A549 treated with GW870086 at 1 μM for 4 hours (cell line): ENCODE measurements at places on chromosomes 12 and 14. TPM values are rescaled to one million over a fixed set of nuclear protein-coding genes. Genes with fewer than 3 reads are reported as not detected.

The TTC6 gene
- total RNA-seq: 0.18 to 0.75 TPM (median 0.50 TPM) in 4 of 5 replicates, not detected in the other

The ASB2 gene
- total RNA-seq: 0.65 to 1.7 TPM (median 0.75 TPM) in 5 replicates

The EFS gene
- not detected in 5 replicates for total RNA-seq

The PLA2G1B gene
- not detected in 5 replicates for total RNA-seq

The C3AR1 gene
- total RNA-seq: not detected in 5 replicates

The KCNMB4 gene
- total RNA-seq: 0.11 to 0.51 TPM (median 0.25 TPM) in 5 replicates

The SPTSSA gene
- total RNA-seq: 20.2 to 35.7 TPM (median 30.4 TPM) in 5 replicates

The NUMB gene
- total RNA-seq: 29.5 to 40.4 TPM (median 38.6 TPM) in 5 replicates

The TTC7B gene
- 15.1 to 22.7 TPM (median 20.9 TPM) in 5 replicates for total RNA-seq

The RNASE1 gene
- 0.17 to 0.50 TPM (median 0.27 TPM) in 4 of 5 replicates, not detected in the other for total RNA-seq

The DCN gene
- total RNA-seq: 0.09 to 0.21 TPM in 2 of 5 replicates, not detected in the others

The PPP2R5C gene
- 60.8 to 75.9 TPM (median 69.3 TPM) in 5 replicates for total RNA-seq

The BORCS5 gene
- 7.5 to 10.8 TPM (median 10.1 TPM) in 5 replicates for total RNA-seq

The RERGL gene
- not detected in 5 replicates for total RNA-seq

The OLR1 gene
- total RNA-seq: 0.72 to 1.8 TPM (median 1.2 TPM) in 5 replicates

The NT5DC3 gene
- 9.8 to 11.1 TPM (median 10.8 TPM) in 5 replicates for total RNA-seq

The TAS2R43 gene
- total RNA-seq: not detected in 5 replicates

The CIROP gene
- total RNA-seq: not detected in 5 replicates

The SSPN gene
- total RNA-seq: 0.25 to 1.1 TPM (median 0.77 TPM) in 5 replicates

The TSPAN8 gene
- total RNA-seq: 0.14 to 0.65 TPM (median 0.14 TPM) in 3 of 5 replicates, not detected in the others

The MYO1H gene
- not detected in 5 replicates for total RNA-seq

The KLHL28 gene
- 5.8 to 8.4 TPM (median 6.5 TPM) in 5 replicates for total RNA-seq
